NCI-H510A treated with DMSO at 0.1 percent for 48 hours (cell line): ENCODE measurements at places on chromosomes 5 and 9.
A peak's percentile ranks its signal among the peaks of the same experiment; 100 is the strongest.

DNA sequence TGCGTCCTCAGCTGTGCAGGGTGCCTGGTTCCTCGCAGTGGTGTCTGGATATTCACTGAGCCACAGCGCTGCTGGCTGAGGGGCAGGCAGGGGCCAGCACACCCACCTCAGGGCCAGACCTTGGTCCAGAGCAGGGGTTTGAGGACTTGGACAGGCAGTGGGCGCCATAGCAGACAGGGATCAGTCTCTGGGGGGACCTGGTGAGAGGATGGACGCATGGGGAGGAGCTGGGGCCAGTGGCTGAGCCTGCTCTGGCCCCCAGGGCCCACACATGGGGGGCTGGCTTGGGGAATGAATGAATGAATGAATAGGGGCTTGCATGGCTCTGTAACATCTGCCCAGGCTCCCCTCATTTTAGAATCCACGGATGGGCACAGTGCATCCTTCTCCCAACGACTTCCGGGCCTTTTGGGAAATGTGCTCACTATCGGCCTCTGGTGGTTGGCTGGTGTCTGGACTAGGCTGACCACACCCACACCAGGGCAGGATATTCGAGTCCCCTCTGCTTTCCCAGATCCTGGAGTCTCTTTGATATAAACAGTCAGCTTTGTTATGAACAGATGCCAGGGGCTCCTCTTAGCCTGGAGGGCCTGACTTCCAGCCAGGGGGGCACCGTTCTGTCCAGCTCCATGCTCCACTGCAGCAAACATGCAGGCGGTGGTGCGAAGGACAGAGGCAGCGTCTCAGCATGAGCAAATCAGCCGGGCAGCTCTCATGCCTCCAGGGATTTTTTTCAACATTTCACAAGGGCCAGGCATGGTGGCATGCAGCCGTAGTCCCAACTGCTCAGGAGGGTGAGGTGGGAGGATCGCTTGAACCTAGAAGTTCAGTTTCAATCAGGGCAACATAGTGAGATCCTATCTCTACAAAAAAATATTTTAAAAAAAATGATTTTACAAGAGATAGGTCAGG lies 62.6 kb downstream of the NEK6 start:
- DNase-seq = peak; percentile 19

DNA sequence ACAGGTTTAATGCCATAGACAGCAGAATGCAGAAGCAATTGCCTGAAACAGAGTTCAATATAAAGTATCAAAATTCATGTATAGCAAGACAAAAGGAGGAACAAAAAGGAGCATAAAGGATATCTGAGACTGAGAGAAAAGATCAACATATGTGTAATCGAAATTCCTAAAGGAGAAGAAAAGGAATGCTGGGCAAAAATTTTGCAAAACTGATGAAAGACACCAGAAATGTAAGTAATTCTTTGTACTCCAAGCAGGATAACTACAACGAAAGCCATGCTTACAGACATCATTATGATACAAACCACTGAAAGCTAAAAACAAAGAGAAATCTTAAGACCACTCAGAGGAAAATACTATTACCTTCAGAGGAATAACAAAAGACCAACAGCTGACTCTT lies 72.8 kb upstream of the MTAP start:
- no peak for DNase-seq

GRCh38 chr5:21654-22233 lies 70.2 kb upstream of the PLEKHG4B start:
- no peak for DNase-seq

- DNase-seq = no peak
Observed at GRCh38 chr5:112793201-112793600, 55.5 kb downstream of the APC start.

- DNase-seq = no peak
Observed at GRCh38 chr5:147898875-147899401, 7.4 kb downstream of the C5orf46 start.

DNA sequence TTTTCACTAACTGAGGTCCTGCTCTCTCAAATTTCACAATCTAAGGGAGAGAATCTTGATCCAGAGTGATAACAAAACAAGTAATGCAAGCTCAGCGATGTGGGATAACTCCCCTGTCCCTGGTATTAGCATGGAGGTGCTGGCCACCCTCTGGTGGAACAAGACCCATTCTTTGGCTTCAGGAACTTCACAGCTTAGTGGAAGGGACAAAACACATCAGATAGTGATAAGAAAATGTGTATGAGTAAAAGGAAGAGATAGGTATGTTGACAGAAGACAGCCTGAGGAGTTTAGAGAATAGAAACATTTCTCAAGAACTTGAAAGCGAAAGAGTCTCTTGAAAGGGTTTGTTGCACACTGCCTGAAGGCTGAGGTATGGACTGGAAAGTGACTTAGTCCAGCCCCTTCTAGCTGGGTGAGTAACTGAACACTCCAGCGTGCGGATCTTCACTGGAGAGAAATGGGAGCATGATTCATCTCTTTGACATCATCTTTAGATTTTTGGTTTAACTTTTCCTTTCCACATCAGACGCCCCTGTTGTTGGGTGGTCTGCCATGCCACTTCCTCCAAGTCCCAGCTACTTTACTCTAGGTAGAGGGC lies 25.4 kb upstream of the ZSWIM6 start:
- DNase-seq = no peak

DNA sequence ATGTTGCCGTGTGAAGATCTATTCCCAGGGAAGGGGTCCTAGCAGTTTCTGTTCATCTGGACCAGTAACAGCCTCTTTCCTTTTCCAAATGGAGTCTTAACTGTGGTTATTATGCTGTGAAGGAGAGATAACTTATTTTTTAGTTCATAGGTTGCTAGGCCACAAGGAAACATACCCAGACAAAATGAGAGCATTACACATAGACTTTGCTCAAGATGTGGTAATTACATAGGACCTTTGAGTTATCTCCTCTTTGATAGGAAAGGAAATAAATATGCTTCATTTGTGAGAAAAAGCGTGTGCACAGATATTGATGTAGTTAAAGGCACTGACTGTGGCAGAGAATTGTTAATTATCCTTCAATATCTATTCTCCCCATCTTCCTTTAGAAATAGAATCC lies 52.5 kb upstream of the SNX2 start:
- no peak for DNase-seq

- DNase-seq = no peak
Observed at GRCh38 chr9:5617749-5618148, 11.2 kb upstream of the RIC1 start.

GRCh38 chr9:106590759-106591505 lies 272.0 kb upstream of the ZNF462 start:
- DNase-seq = no peak

DNA sequence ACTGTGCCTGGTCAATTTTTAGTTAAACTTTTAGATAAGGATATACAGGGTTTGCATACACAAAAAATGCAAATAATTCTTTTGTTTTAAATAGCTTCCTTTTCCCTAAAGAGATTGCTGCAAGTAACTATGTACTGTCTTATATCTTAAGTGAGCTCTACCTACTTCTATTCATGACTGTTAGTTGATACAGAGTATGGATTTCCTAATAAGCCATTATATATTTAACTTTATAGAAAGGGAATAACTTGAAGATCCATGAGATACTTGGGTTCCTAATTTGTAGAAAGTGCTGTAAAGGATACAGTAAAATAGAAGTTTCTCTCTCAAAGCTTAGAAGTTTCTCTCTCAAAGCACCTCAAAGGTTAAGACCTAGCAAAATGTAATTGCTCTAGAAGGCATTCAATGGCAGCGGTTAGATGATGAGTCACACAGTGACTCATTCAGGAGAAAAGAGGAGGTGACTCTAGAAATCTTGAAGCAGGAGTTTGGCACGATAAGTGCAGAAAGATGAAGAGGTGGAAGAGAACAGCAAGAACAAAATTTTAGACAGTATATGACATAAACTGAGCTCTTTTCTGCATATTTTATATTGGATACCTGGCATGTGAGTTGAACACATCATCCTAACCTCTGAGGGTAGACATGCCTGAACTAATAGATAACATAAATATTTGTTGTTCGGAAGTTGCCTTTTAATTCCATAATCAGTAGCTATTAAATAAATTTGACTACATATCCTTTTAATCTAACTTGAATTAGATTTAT lies 5.5 kb upstream of the DNAJC21 start:
- DNase-seq = no peak

DNA sequence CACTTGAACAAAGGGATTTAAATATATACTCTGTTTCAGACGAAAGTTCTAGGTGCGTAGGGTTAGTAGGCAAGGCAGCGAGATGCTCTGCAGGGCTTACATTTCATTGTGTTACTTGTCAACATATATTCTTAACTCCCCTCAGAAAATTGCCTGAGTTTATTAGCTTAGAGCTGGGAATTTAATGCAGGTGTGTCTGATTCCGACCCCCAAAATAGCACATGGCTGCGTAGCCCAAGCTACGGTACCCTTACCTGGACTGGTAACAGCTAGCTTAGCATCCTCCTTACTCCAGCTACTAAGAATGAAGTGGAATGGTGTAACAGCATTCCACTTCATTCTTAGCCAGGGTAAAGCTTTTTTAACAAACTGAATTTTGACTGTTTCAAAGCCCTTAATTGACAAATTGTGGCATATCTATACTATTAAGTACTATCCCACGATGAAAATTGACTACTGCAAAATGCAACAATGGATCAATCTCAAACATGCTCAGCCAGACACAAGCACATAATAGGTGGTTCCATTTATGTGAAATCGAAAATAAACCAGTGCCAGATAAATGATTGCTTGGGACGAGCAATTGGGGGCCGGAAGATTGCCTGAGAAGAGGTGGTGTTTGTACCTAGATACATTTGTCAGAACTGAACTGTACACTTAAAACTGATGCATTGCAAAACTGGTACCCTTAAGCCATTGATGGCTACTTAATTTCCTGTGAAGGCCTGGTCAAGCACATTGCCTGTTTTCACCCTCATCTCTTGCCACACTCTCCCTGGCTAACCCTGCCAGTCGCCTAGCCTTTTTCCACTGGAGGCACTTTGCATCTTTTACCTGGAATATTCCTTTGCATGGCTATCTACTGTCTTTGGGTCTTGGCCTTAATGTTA lies 3.0 kb upstream of the FGF18 start:
- no peak for DNase-seq
